ENCODE measurements at places on chromosomes 13 and 19.

DNA sequence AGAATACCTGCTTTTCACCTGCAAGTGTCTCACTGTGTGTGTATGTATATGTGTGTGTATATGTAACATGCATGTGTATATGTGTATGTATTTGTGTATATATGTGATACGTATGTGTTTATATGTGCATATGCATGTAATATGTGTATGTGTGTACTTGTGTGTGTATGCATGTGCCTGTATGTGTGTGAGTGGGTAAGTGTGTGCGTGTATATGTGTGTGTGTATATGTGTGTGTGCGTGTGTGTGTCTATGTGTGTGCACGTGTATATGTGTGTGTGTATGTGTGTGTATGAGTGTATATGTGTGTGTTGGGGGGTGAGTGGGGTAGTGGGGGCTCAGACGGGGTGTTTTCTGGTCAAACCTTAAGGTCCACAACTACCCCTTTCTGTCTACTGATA lies 192.6 kb upstream of the KL start:
- no peak for DNase-seq

- DNase-seq = peak; percentile 90
Measured at GRCh38 chr19:53308339-53308811, 25.2 kb upstream of the ZNF845 start.

GRCh38 chr19:33306853-33307792 lies 4.8 kb upstream of the CEBPA start:
- no peak for DNase-seq

GRCh38 chr13:38223089-38223488 lies 126.6 kb upstream of the UFM1 start:
- DNase-seq = peak; percentile 70

DNA sequence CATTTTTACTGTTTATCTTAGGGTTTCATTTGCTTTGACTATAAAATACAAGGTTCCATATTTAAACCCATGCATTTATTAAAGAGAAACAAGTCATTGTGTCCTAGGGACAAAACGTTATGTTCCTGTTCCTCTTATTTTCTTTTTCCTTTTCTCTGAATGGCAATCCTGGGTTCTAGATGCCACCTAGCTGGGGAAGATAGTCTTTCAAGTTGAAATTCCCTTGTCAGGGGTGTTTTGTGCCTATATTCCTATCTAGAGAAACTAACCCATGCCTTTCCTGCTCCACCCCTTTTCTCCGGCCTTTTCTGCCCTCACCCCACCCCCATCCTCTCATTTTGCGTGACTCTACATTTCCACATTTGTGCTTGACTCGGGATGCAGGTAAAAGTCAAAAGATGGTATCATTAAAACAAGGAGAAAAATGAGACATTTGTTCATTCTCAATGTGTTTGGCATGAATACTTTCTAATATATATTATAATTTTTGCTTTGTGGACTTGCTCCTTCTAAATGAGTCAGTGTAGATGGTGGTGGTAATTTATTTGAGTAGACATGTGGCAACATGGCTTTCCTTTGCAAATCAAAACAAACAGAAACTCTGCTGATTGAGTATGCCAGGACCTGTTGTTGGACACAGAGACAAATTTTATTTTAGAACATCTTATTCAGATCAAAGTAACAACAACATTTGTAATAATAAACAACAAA lies 26.8 kb upstream of the STARD13 start:
- no peak for DNase-seq

DNA sequence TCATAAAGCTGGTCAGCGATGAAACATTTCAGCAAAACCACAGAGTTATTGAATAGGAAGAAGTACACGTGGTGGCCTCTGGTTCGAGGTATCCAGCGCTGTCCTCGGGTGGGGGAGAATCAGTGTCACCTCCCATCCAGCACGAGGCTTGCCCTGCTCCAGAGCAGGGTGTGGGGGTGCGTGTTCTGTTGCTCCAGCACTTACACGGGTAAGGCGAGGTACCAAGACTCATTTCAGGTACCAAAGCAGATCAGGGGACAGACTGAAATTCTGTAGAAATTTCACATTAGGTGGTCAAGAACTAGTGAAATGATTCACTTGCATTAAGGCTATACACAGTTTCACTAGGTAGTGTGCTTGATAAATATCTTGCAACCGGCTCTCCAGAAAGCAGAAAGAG lies 164.2 kb upstream of the SOX1 start:
- peak; percentile 20 for DNase-seq

GRCh38 chr19:51120160-51120559 lies 4.5 kb upstream of the SIGLEC9 start:
- no peak for DNase-seq

DNA sequence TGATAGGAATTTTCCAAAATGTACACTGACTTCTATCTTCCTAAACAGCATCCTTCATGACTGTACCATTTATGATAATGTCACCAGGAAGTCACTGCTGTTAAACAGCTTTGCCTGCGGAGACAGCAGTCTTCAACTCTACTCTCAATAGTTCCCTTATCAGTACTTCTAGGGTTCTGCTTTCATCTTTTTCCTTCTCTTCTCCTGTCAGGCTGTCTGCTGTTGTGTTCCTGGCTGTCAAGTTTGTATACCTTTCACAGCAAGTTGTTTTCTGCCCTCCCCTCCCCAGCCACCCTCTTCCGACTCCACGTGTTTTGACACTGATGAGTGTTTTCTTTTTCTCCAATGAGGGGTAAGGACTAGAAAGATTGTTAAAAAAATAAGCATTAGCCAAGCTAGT lies 2.2 kb downstream of the UPF3A start:
- DNase-seq = no peak
